EH (cell line): ENCODE measurements at places on chromosomes 12 and 14.
A peak's percentile ranks its signal among the peaks of the same experiment; 100 is the strongest.

DNA sequence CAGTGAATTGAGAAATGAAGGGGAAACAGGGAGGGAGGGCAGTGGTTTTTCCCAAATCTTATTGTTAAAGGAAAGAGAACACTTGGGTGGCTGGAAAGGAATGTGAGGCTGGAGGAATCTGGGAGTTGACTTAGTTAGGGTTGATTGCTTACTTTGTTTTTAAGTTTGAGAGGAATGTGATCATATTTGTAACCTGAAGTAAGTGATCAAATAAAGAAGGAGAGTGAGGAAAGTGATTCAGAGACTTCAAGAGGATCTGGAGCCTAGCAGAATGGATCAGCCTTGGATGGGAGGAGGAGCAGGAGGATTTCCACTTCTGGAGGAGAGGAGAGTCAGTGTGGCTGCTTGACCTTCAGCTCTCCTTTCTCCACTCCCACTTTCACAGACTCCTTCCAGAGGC lies 6.0 kb upstream of the LRP6 start:
- peak; percentile 55 for DNase-seq

GRCh38 chr12:93300611-93301021 lies 77.1 kb upstream of the NUDT4 start:
- DNase-seq, result no peak

DNA sequence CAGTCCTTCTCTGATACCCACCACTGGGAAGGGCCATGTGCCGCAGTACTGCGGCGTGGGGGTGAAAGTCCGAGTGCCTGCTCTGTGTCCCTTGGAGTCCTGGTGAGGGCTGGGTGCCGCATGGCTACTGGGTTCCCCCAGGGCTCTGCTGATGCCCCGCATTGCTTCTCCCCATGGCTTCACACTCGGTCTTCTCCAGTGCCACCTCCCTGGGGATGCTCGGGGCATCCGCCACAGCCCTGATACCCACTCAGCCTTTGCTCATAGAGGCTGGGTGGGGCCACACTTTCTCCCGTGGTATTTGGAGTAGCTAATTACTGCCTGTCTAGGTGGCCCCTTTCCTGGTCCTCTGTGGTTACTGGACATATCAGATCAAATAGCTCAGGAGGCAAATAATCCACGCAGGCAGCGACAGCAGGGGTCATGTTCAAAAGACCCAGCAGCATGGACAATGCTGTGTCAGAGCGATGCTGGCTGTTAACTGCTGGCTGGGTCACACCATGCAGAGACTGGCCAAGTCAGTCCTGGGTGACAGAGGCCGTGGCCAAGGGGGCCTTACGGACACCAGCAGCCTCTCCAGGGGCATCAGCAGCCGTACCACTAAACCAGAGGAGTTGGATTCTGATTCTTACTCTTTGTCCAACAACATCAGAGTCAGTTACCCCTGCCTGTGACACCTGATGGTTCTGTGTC lies 106.5 kb downstream of the ADGRD1 start:
- DNase-seq, result no peak

GRCh38 chr12:84397263-84397662 lies 515.3 kb downstream of the SLC6A15 start:
- peak; percentile 14 for DNase-seq

DNA sequence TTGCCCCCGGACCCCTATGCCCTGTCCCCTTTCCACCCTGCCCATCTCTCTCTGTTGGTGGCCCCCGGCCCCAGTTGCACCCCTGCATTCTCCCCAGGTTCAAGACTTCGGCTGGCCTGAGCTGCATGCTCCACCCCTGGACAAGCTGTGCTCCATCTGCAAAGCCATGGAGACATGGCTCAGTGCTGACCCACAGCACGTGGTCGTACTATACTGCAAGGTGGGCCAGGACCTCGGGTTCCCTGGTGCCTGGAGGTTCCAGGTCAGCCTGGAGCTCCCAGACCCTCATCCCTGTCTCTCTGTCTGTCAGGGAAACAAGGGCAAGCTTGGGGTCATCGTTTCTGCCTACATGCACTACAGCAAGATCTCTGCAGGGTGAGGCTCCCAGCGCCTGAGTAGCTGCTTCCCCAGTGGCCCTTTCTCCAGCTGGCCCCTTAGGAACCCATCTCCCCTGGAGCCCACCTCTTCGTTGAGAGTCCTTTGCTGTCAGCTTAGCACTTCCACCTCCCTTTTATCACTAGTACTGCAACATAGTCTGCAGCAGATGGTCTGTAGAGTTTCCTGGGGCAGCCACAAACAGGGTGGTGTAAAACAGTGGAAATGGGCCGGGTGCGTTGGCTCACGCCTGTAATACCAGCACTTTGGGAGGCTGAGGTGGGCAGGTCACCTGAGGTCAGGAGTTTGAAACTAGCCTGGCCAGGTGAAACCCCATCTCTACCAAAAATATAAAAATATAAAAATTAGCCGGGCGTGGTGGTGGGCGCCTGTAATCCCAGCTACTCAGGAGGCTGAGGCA lies 5.8 kb downstream of the TNS2 start:
- DNase-seq, result no peak

GRCh38 chr14:48747561-48748089 lies 838.6 kb downstream of the RPS29 start:
- no peak for DNase-seq

DNA sequence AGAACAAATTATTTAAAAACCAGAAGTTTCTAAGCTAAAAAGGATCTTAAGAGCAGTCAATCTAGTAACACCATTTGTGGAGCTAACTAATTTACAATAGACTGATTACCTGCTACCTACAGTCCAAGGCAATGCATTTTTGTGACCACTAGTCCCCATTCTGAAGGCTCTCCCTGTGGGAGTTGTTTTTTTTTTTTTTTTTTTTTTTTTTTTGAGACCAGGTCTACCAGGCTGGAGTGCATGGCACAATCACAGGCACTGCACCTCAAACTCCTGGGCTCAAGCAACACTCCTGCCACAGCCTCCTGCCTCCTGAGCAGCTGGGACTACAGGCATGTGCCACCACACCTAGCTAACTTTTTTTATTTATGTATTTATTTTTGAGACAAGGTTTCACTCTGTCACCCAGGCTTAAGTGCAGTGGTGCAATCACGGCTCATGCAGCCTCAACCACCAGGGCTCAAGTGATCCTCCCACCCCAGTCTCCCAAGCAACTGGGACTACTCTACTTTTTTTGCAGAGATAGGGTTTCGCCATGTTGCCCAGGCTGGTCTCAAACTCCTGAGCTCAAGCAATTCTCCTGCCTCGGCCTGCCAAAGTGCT lies 3.9 kb downstream of the GNPTAB start:
- no peak for DNase-seq

- peak; percentile 58 for DNase-seq
These were observed 918 bp downstream of the LIN7A start for GRCh38 chr12:80936642-80937390.

GRCh38 chr12:115378291-115378690 lies 694.3 kb upstream of the TBX3 start:
- DNase-seq, result no peak
